ENCODE measurements at places on chromosomes 13 and 19.
A peak's percentile ranks its signal among the peaks of the same experiment; 100 is the strongest.

DNA sequence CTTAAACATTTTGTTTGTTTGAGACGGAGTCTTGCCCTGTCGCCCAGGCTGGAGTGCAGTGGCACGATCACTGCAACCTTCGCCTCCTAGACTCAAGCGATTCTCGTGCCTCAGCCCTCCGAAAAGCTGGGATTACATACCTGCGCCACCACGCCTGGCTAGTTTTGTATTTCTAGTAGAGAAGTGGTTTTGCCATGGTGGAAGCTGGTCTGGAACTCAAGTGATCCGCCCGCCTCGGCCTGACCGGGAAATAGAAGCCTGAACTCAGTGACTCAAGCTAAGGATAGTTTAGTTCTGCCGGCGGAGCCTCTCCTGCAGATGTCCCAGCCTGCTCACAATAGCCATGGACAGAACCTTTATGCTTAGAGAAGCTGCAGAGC lies 53.0 kb upstream of the ZNF254 start:
- peak; percentile 32 for DNase-seq

GRCh38 chr19:58562122-58563033 lies 4.0 kb upstream of the UBE2M start:
- no peak for DNase-seq

DNA sequence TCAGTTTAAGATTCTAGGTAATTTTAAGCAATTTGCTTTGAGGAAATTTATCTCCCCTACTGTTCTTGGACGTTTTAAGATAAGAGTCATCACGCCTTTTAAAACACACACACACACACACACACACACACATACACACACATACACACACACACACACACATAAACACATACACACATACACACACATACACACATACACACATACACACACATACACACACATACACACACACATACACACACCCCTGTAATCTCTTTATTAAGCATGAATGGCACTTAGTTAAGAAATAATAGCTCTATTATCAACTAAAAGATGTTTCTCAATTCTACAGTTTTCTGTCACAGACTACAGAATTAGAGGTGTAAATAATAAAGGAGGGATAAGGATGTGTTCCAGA lies 49.2 kb downstream of the EFNB2 start:
- no peak for DNase-seq

GRCh38 chr19:13090511-13091231 lies 12.0 kb downstream of the LYL1 start:
- DNase-seq: no peak

DNA sequence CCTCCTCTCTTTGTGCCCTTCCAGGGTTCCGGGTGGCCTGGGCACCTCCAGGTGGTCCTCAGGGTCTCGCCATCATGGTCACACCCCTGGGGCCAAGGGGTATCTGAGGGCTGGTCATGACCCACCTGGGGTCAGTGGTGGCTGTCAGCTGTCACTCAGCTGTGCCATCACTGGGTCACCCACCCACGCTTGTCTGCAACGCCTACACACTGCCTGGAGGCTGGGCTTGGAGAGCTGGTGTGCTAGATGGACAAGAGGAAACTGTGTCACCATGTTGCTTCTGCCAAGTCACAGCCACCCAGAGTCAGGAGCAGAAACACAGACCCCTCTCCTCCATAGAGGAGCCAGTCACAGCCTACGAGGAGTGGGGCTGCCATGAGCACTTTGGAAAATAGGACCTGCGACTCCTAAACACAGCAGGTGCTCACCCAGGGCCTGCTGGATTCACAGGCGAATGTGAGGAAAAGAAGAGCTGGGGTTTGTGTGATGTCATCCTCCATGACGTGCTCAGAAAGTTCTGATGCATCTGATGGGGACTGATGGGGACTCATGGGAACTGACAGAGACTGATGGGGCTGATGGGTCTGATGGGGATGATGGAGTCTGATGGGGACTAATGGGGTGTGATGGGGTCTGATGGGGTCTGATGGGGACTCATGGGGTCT lies 10.7 kb upstream of the GRTP1 start:
- DNase-seq: no peak

- no peak for DNase-seq
These were observed 521.9 kb downstream of the DIAPH3 start for GRCh38 chr13:59641817-59642216.

GRCh38 chr19:17391371-17392151 lies 2.4 kb downstream of the CCDC194 start:
- DNase-seq: no peak

GRCh38 chr19:38035515-38036495 lies 128.8 kb downstream of the SIPA1L3 start:
- DNase-seq: no peak

DNA sequence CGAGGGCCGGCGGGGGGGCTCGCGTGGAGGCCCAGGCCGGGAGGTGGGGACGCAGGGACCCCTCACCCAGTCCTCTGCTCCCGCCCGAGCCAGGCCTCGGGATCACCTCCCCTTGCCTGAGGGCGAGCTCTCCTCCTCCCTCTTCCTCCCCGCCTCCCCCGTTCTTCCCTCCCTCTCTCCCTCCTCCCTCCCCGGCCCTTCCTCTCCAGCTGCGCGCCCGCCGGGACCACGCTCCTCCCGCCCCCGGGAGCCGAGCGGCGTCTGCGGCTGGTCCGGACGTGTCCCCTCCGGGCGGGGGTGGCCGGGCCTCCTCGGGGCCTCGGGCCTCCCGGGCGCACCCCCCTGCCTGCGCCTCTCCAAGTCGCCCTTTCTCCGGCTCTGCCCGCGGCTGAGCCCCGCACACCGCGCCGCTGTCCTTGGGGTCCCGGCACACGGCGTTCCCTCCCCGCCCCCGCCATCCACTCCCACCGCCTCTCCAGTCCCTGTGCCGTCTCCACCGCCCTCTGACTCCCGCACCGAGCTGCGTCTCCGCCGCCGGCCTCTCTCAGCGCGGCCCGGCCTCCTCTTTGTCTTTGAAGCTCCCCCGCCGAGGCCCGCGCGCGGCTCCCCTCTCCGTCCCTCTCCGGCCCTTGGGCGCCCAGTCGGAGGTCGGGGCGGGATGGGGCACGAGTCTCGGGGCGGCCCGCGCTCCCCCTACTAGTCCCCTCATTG lies 5.7 kb downstream of the SOX1 start:
- no peak for DNase-seq

GRCh38 chr13:40671956-40672764 lies 5.7 kb upstream of the FOXO1 start:
- no peak for DNase-seq

DNA sequence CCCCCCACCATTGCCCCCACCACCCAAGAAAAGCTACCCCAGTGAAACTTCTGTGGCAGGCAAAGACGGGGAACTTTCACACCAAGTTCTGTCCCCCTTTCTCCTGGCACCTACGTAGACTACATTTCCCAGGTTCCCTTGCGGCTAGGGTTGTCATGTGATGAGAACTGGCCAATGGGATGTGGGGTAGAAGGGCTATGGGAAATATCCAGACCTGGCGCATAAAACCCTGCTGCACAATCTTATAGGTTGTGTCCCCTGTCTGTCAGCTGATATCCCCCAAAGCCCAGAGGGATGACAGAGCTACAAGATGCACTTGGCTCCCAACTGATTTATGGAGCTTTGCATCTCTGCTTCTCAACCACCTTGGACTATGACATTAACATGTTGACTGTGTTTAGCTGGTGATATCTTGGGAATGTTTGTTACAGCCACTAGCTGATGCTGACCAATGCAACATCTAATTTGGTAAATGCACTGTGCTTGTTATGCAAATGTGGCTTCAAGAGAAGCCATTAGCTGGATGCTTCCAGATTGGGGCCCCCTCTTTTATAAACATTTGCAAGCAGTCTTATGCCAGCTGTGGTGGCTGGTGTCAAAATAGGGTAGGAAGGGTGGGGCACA lies 6.1 kb downstream of the SH2D3A start:
- no peak for DNase-seq

- DNase-seq: no peak
These were observed 179.6 kb downstream of the EFNB2 start for GRCh38 chr13:106355866-106356265.

DNA sequence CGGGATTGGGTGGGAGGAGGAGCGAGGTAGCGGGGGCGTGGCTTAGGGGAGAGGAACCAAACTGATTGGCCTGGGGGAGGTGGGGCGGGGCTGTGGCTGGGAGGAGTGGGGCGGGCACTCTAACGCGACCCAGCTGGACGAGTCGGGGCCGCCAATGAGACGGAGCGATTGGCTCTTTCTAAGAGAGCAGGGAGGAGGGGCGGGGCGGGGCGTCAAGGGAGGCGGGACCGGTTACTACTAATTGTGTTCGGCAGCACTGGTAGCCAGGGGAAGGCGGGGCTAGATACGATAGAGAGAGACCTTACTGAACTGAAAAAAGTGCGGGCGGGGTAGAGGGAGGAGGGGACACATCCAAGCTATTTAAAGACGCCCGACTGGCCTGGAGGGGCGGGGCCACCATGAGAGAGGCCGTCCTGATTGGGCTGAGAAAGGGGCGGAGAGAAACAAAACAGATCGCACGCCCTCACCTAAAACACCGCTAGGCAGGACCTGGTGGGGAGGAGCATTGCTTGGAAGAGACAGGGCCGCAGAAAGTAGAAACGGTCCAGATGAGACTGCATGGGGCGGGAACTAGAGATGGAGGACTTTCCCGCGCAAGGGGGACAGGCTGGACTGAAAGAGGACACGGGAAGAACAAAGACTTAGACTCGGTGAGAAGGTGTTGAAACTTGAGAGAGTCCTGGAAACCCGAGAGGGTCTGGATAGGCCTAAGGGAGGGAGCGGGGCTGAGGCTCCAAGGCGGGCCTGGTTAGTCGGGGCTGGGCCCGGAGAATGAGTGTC lies at the start of gene KCNC3:
KCNC3 (minus strand) TSS at position 232 of the 780 bp plus-strand sequence. CDS start 295 bp downstream, outside the sequence.
- DNase-seq: peak; percentile 70

DNA sequence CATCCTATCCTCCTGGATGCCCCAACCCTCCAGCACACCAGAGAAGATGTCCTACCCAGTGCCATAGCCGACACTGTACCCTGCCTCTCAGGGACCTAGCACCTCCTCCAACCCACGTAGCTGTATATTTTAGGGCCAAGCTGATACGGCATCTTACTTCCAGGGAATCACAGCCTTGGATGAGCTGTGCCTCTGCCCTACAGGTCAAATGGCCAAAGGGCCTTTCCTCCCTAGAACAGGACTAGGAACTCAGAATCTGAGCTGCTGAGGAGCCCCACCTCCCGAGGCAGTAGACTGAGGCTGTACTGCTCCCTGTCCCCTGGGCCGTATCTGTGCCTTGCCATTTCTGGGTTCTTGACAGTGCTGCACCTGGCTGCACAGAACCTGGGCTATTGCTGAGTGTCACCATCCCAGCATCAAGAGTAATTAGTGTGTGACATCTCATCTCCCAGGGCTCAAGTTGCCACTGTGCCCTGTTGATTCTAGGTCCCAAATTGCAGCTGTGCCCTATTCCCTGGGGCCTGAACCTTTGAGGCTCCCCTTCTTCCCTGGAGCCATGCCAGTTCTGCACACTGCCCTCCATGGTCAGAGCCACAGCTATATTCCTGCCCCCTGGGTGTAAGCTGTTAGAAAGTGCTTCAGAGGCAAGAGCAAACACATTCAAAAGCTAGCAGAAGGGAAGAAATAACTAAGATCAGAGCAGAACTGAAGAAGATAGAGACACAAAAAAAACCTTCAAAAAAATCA lies 41.0 kb downstream of the VWA8 start:
- no peak for DNase-seq

DNA sequence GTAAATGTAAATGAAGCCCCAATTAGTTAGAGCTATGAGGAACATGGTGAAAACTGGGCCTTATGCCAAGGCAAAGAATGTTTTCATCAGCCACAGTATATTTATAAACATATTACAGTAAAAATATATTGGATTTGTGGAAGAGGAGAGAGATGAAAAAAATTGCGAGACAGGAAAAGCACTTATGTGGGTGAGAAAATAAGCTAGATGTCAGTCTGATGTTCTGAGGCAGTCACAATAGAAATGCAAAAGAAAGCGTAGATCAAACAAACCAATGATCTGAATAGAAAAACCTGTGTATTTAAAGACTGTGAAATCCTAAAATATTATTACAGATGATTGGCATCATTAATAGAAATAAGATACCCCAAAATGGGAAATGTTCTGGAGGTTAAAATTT lies 1332.5 kb downstream of the SLITRK5 start:
- DNase-seq: no peak

DNA sequence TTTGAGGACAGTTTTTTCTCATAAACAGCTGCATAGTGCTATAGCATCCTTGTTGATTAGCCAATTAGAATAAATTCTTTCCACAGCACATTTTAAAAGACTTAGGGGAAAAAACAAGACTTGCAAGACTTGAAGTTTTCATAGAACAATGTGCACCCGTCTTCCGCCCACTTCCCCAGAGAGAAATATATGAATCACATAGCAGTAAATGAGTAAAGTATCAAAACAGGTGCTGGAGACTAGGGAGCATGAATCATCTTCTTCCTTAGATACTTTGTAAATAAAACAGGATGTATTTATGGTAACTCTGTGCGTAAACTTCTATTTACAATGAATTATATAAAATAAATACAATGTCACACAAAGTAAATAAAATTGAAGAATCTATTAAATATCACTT lies 75.1 kb downstream of the COL4A2 start:
- no peak for DNase-seq

GRCh38 chr13:104975272-104975671 lies 1560.2 kb downstream of the EFNB2 start:
- DNase-seq: no peak

DNA sequence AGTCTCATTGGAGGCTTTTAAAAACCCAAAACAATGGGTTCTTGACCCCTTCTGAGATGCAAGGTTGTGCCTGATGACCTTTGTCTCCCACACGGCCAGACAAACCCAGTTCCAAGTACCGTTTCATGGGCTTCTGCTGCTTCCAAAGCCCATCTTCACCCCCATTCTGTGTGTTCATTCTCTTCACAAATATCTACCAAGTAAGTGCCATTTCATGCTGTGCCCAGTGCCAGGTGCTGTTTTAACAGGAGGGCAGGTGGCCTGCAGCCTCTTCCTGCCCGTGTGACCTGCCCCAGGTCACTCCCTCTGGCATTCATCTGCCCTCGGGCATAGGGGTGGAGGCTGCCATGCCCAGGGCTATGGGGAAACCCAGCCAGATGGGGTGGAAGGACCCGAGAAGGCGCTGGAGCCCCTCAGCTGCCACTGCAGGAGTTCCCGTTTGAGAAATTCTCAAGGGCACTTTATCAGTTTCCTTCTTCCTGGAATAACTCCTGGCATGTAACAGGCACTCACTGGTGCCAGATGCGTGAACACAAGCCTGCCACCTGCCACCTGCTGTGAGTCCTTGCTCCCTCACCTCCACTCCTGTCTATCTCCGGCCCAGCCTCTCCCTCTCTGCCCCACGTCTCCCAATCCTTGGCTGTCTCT lies 12.5 kb downstream of the CAPN12 start:
- no peak for DNase-seq

GRCh38 chr13:67651908-67652465 lies 421.9 kb upstream of the PCDH9 start:
- DNase-seq: no peak
